Coronary artery (tissue), 2 donors: ENCODE measurements at places on chromosomes 12 and 14.
A peak's percentile ranks its signal among the peaks of the same experiment; 100 is the strongest.

- DNase-seq: no peak
These were observed 12.9 kb downstream of the ETV6 start for GRCh38 chr12:11662369-11662768.

DNA sequence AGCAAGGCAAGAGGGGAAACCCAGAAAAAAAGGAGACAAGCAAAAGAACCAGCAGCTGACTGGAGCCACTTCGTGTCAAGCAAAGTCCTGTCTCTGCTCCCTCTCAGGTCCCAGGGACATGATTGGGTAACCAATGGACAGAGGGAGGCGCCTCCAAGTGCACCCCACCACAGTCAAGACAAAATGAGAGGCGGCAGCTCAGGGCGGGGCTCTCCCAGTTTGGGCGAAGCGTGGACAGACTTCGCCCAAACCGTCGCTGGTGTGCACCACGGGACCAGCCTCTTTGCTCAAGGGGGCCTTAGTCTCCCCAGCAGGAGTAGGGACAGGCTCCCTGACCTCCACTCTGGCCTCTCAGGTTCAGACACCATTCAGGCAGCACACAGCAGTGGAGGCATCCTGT lies 1.5 kb upstream of the BEGAIN start:
- no peak for DNase-seq

- no peak for DNase-seq
These were observed 49.4 kb downstream of the DPF3 start for GRCh38 chr14:72844524-72844923.

GRCh38 chr12:128114485-128114884 lies 152.5 kb upstream of the TMEM132C start:
- DNase-seq: no peak

- DNase-seq: no peak
These were observed 416.5 kb downstream of the NRXN3 start for GRCh38 chr14:78586681-78587080.

GRCh38 chr12:80041071-80041470 lies 58.3 kb upstream of the OTOGL start:
- DNase-seq: no peak

DNA sequence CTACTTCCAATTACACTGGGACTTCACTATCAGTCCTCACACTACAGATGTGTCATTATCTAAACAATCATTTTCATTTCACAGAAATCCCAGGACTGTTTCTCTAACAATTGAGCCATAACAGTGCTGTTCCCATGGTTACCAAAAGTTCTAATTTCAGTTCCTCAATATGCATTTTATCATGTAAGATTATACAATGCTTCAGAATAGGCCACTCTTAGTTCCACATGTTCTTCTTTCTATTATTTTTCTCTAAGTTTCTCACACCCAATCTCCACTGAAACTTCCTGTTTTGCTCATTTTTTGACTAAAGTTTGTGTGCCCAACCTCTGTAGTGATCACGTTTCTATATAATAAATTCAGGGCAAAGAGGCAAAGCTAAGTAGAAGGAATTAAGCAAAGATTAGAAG lies 185.8 kb downstream of the DUSP6 start:
- no peak for DNase-seq

DNA sequence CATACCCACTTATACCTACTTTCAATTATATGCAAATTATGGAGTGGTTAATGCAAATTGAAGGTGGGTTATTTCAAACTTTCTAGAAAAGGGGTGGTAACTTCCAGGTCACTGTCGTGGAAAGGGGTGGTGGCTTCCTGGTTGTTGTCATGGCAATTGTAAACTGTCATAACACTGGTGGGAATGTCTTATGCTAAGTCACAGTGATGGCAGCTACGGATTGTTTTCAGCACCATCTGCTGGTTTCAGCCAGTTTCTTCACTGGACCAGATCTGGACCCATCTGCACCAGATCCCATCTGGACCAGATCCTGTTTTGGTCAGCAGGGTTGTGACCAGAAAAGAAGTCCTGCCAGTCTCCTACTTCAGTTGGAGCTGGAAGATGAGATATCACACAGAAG lies 1469.3 kb downstream of the AACS start:
- DNase-seq: no peak

- DNase-seq: peak; percentile 73
These were observed 341.8 kb downstream of the C12orf50 start for GRCh38 chr12:87687362-87687761.
